ENCODE measurements at places on chromosomes 6 and 20.

GRCh38 chr6:135464634-135465033 is 32.9 kb downstream of the AHI1 start:
- DNase-seq: no peak

- no peak for DNase-seq
These were observed 986.2 kb upstream of the CITED2 start for GRCh38 chr6:140360651-140361050.

- no peak for DNase-seq
These were observed 5.4 kb downstream of the EYA2 start for GRCh38 chr20:46900086-46900485.

GRCh38 chr6:154732538-154733182 is 556 bp upstream of the SCAF8 start:
- DNase-seq: no peak

- DNase-seq: no peak
These were observed 912 bp downstream of the IL17F start for GRCh38 chr6:52243282-52243893.

- no peak for DNase-seq
These were observed 47.6 kb downstream of the CEBPB start for GRCh38 chr20:50238081-50238800.

DNA sequence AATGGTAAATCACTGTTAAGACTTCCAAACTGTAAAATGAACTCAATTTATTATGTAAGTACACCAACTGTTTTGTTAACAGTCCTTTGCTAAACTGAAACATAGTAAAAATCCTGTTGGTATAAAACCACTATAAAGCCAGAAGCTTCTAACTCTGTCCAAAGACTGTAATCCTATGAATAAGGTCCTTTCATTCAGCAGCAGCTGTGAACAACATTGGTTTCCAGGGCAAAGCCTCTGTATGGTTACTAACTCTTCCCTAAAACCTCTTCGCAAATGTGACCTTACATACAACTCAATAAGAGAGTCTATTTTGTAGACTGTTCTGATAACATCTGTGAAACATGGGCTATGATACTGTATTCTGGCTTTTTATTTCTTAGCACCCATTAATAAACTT is 40.1 kb downstream of the NUP153 start:
- DNase-seq: no peak

- DNase-seq: no peak
These were observed 48.9 kb downstream of the SYCP2 start for GRCh38 chr20:59884494-59884893.

DNA sequence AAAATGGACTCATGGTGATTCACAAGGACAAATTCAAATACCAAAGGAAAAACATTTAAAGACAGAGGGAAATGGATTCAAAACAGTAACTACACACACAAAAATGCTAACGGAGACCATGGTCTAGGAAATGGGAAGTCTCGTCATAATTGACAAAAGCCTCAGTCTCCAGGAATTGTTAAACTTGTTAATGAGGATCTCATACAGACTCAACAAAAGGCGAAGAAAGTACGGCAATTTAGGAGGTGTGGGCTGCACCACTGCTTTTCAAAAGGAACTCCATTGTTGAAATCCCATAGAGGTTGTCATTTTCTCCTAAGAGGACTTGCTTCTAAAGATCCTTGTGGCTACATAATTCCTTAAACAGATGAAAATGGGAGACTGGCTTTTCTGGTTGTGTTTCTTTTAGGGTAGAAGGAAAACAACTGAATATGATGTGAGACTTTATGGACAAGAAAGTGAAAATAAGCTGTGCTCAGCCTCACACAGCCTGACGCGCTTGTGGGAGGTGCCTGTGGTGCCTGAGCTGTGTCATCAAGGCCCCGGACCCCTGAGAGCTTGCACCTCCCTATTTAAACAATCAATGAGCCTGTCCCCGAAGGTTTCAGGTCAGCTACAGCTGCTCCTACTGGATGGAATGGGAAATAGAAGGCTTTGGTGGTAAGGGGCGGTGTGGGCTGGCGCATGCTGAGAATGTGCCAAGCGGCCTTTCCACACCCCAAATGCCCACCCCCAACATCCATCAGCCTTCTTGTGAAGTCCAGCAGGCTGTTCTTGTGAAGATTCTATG is 2.5 kb upstream of the CLDN20 start:
- DNase-seq: no peak

DNA sequence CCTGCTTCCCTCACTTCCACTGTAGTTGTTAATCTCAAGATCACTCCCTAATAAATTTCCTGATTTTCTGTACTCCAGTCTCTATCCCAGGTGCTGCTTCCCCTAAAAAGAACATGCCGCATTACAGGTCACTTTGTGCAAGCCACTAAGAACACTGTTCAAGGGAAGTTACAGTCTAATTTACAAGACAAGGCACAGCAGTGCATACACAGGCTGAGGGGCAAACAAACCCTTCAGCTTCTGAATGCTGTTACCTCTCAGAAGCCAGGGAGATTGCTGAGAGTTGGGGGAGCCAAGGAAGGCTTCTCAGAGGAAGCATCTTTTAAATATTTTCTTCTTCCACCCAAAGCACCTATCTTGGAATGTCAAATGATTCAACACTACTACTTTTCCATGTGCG is 445.3 kb upstream of the FLRT3 start:
- DNase-seq: no peak

DNA sequence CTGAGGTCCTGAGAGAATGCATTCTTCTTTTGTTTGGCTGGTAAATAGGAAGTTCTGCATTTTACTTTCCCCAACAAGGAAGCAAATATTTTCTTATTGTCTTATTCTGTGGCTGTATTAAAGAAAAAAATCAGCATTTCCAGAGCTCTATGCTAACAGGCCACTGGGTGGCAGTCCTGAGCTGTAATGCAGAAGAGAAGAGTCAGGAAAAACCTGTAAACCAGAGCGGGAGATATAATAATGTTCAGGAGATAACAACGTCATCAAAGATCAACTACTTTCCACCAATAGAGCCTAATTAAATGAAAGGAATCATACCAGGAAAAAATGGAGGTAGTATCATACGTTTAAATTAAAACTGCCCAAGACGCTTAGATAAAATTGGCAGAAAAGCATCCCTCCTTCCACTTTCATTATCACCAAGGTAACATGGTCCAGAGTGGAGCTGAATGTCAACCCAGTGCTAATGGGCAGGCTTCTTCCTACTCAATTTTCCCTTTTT is 55.6 kb upstream of the CARMIL1 start:
- DNase-seq: peak; percentile 12

DNA sequence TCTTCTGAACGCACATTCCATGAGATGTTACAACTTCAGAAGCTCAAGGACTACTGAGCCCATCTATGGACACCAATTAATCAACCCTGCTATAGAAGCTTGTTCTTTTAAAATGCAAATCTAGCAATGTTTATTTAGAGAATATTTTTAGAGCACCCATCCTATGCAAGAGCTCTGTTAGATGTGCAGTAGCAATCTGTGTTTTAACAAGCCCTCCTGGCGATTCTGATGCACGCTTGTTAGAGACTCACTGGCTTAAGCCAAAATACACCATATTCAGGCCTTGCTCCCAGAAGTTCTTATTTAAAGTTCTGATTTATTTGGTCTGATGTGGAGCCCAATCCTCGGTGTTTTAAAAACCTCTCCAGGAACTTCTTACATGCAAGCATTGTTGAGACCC is 21.1 kb upstream of the ARG1 start:
- no peak for DNase-seq

GRCh38 chr20:57091748-57092111 is 174.7 kb downstream of the BMP7 start:
- DNase-seq: no peak

- DNase-seq: peak; percentile 18
These were observed 92.0 kb downstream of the ATXN1 start for GRCh38 chr6:16669227-16669626.

DNA sequence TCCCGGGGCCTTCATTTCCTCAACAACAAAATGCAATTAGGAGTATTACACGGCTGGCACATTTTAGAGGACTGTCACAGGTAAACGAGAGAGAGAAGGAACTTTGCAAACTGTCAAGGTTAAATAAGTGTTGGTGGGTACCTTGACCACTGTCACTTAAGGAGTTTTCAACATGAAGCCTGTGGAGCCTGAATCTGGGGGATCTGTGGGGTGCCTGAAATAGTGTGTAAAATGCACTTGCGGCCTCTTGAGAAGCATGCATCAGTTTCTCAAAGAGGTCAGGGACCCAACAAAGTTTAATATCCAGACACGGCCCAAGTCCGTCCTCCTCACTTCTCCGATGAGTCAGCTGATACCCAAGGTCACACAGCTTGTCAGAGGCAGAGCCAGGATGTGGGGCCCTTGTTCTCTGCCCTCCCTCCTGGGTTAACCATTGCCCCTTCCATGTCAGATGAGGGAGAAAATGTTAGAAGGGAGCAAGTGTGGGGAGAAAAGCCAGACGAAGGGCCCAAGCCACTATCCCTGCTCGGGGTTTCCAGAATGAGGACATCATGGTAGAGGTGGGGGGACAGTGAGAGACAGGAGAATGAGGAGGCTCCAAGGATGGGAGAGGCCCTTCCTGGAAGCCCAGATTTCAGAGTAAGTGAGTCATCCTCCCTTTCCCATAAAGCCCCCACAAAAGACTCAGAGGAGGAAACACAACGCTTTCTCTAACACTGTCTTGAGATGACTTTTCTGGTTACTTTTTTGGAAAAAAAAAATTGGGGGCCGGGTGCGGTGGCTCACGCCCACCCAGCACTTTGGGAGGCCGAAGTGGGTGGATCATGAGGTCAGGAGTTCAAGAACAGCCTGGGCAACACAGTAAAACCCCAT is 42.2 kb downstream of the C6orf132 start:
- no peak for DNase-seq

DNA sequence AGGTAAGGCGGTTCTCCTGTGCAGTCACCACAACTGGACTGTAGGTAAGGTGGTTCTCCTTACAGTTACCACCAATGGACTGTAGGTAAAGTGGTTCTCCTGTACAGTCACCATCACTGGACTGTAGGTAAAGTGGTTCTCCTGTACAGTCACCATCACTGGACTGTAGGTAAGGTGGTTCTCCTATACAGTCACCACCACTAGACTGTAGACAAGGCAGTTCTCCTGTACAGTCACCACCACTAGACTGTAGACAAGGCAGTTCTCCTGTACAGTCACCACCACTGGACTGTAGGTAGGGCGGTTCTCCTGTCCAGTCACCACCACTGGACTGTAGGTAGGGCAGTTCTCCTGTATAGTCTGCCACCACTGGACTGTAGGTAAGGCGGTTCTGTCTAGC is 212.3 kb downstream of the TFAP2A start:
- no peak for DNase-seq

- no peak for DNase-seq
These were observed 94.4 kb upstream of the PRDM1 start for GRCh38 chr6:105991561-105992314.

- no peak for DNase-seq
These were observed 149.4 kb upstream of the SNX9 start for GRCh38 chr6:157673596-157673995.

GRCh38 chr20:45112754-45113153 is 2.2 kb downstream of the WFDC5 start:
- DNase-seq: no peak

DNA sequence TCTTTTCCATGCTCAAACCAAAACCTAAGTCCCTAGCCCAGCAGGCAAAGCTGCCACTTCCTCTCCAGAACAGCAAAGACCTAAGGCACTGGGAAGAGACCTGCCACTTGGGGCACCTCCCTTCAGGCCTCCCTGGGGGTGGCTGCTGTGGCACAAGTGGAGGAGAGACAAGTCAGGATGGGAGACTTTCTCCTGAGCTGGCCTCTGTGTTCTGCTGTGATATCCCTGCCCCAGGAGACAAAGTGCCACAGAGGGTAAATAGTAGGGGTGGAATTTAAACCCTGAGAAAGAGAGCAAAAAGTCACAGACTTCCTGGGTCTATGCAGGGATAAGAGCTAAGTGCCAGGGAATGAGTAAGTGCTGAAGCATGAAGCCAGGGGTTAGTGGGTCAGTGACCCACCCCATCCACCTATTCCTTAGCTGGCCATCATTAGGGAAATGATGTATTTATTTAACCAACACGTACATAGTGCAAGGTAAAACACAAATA is 84.2 kb downstream of the MRPL14 start:
- no peak for DNase-seq

- peak; percentile 17 for DNase-seq
These were observed 6.0 kb upstream of the TRIM26 start for GRCh38 chr6:30219244-30219643.

GRCh38 chr6:83711958-83712357 is 3.1 kb upstream of the SNAP91 start:
- no peak for DNase-seq

DNA sequence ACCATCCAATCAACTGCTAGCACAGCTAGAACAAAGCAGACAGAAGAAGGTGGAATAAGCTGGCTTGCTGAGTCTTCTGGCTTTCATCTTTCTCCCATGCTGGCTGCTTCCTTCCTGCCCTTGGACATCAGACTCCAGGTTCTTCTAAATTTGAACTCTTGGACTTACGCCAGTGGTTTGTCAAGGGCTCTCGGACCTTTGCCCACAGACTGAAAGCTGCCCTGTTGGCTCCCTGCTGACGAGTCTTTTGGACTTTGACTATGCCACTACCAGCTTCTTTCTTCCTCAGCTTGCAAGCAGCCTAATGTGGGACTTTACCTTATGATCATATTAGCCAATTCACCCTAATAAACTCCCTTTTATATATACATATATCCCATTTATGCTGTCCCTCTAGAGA is 164.1 kb upstream of the GJE1 start:
- DNase-seq: no peak

GRCh38 chr6:32190054-32190851 is at the start of gene PBX2:
Gene PBX2, minus strand, starts transcription at chr6:32190202. Its CDS starts 287 bp downstream, at chr6:32189915.
- peak; percentile 77 for DNase-seq

- DNase-seq: no peak
These were observed 59.4 kb downstream of the UBE2V1 start for GRCh38 chr20:50053362-50054230.

GRCh38 chr6:4155848-4156466 is 20.6 kb upstream of the ECI2 start:
- DNase-seq: peak; percentile 60

GRCh38 chr6:130364224-130364780 is 1.5 kb upstream of the TMEM200A start:
- no peak for DNase-seq

GRCh38 chr20:58636983-58637421 is 14.1 kb upstream of the STX16 start:
- no peak for DNase-seq

DNA sequence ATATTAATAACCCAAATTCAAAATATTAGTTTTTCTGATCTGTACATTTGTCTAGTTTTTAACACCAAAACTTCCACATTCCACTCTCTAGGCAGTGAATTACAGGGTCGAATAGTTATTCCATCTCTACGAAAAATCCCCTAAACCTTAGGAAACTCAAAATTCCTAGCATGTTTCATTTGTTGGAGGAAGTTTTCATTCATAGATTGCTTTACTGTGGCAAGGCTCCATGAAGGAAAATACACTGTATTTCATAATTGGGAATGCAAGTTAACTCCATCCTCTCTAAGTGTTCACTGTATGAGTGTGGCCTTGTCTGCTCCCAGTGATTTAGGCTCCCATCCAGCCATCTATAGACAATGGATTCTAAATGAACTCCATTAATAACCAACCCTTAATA is 296.1 kb downstream of the TENT5A start:
- no peak for DNase-seq

GRCh38 chr6:78594668-78595066 is 272.7 kb upstream of the IRAK1BP1 start:
- DNase-seq: no peak

GRCh38 chr6:139708337-139709199 is 334.1 kb upstream of the CITED2 start:
- DNase-seq: no peak

Data from stimulated activated CD4-positive, alpha-beta T cell treated with anti-CD3 and anti-CD28 coated beads, Interleukin-1b, Interleukin-23, amount 100 ng/mL, for 1 hour (primary cell).